NCI-H1105 treated with DMSO at 0.1 percent for 48 hours (cell line): ENCODE measurements at places on chromosomes 13 and 19.

DNA sequence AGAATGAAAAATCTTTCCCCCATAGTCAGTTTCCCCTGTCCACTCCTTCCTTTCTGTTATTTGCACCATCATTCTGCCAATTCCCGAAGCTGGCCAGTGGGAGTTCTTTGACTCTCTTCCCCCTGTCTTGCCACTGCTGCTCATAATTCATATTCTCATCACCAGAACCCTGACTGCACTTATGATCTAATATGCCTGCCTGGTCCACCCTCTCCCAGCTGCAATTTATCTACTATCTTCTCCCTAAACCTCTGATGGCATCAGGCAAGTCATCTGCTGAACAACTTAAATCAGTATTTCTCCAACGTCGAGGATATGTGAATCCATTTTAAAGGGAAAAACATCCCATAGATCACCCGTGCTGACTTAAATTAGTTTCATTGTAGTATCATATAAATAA is 458.0 kb upstream of the GPC6 start:
- no peak for DNase-seq

DNA sequence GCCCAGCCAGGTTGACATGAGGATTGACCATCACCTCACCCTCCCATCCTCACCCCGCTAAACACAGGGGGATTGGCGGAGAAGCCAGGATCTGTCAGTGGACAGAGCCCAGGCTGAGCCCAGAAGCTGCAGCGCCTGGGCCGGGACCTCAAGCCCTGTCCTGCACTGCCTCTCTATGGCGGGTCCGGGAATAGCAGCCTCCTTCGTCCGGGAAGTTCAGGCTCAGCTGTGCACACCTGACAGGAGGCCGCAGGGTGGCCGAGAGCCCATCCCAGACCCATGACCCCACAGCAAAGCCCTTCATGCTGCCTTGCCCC is 67.8 kb downstream of the SPACA7 start:
- peak; percentile 76 for DNase-seq

- DNase-seq, result no peak
Observed at GRCh38 chr13:52850072-52850395, 1.6 kb upstream of the PCDH8 start.

DNA sequence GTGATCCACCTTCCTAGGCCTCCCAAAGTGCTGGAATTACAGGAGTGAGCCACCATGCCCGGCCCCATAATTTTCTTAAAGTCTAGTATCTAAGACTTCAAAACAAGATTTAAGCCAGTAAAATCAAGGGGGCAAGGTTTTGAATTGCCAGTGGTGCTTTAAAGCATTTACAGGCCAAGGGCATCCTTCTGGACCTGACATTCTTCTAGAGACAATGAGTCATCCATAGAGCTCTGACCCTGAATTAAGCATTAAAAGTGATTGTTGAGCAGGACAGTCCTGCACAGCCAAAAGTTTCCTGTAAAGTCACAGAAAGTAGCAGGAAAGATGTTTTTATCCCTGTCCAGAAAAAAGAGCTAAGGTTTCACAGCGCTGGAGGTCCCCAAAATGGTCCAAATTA is 50.9 kb upstream of the ATP12A start:
- DNase-seq, result no peak

DNA sequence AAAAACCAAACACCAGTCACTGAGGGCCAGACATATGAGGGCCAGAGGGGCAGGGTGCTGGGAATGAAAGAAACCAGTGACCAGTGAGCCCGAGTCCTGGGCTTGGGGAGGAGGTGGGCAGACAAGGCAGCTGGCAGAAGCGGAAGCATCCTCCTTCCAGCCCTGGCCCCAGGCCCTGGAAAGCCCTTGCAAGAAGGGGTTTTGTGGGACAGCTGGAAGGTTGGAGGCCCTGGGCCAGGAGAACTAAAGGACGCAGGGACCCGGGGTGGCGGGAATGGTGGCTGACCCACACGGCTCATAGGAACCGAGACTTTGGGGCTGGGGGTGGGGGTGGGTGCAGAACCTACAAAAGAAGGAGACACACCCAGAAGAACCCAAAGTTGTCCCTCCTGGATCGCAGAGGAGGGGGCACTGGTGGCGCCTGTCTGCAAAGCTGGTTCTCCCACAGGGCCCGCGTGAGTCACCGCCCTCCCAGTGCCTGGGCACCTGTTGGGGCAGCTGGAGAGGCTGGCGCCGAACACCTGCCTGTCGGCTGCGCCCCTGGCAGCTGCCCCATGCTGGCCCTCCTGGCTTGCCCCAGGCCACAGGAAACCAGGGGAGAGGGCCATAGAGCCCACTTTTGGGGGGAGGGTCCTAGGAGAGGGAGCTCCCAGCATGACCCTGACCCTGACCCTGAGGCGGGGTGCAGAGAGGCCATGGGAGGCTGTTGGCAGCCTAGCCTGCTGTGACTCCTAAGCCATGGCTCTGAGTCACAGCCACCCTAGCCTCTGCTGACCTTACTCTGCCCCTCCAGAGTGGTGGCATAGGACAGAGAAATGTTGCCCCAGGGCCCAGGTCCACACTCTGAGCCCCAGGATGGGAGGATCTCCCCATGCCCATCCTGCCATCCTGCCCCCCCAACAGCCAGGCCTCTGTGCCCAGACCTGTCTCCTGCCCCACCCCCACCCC is 802 bp downstream of the DMPK start:
- DNase-seq, result peak; percentile 89

DNA sequence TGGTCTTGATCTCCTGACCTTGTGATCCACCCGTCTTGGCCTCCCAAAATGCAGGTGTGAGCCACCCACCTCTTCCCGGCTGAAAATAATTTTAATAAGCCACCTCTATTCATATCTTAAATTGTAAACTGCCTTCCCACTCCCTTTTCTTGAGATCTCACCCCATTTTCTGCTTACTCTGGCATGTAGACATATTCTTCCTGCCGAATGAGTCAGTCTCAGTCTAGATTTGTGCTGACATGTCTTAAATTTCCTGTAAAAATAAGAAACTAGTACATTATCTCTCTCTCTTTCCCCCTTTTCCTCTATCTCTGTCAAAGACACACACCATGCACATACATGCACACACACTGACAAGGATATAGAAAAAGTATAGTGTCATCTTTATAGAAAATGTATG is 60.9 kb downstream of the THSD1 start:
- DNase-seq, result no peak

GRCh38 chr19:34838753-34839431 is 65.9 kb upstream of the ZNF599 start:
- no peak for DNase-seq

DNA sequence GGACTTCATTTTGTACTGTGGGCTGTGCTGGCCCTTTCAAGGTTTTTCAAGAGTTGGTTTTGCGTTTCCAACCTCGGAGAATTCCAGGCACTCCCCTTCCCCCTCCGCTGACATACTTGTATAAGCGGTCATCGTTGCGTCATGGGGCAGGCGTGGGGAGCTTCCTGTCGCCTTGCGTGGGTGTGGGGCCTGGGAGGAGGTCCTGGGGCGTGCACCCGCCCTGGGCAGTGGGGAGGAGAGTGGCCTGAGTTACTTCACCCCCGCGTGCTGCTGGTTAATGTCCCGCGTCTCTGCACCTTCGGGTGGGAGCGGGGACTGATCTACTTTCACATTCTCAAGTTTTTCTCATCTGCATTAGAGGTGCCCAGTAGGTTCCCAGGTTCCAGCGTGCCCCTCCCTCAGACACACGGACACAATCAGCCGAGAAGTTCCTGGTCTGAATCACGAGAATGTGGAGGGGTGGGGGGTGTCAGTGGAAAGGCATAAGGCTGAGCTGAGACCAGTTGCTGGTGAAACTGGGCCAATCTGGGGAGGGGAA is 4.1 kb downstream of the IER2 start:
- DNase-seq, result peak; percentile 27
